ENCODE measurements at places on chromosomes 13 and 19. TPM values are rescaled to one million over a fixed set of nuclear protein-coding genes. Genes with fewer than 3 reads are reported as not detected.
A peak's percentile ranks its signal among the peaks of the same experiment; 100 is the strongest.

DNA sequence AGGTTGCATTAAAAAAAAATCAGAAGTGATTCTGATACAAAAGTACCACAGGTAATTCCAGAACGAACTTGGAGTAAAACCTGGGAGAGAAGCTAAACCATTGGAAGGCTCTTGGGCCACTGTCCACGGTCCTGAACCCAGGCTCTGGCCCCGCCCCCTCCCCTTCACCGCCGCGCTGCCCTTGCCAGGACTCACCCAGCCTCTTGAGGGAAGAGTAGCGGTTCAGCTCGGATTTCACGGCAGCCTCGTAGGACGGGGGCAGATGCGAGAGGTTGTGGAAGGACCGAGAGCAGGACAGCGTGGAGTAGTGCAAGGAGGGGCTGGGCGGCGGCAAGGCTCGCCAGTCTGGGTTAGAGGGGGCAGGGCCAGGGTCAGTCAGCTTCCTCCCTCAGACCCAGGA is 5.7 kb downstream of the SHISA7 start:
- DNase-seq, result peak; percentile 78

GRCh38 chr19:5703819-5704818 is 14.0 kb downstream of the RPL36 start:
- no peak for DNase-seq

DNA sequence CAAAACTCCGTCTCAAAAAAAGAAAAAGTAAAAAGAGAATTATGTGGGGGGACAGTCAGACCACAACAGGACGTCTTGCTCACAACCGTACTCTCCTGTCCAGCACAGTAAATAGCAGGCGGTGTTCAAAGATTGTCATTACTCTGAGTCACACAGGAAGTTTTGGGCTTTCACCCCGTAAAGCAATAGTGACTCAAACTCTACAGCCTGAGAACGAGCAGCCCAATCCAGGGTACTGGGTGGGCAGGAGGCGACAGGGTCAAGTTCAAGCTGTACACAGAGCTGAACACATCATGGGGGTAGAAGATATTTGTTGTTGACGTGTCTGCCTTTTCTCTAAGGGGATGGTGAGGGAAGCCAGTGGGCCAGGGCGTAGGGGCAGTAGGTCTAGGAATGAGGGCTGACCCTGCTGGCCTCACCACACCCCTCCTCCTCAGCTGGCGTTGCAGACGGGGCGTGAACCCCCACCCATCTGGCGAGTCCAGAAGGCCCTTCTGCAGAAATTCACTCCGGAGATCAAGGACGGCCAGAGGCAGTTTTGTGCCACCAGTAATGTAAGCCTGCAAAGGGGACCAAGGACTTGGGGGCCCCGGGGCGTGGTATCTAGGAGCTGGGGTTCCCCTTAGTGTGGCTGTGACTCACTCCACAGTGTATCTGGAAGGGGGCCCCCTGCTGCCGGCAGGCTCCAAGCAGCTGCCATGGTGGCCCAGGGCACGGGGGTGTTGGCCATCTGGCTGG is 23.3 kb downstream of the PRR12 start:
- no peak for DNase-seq

DNA sequence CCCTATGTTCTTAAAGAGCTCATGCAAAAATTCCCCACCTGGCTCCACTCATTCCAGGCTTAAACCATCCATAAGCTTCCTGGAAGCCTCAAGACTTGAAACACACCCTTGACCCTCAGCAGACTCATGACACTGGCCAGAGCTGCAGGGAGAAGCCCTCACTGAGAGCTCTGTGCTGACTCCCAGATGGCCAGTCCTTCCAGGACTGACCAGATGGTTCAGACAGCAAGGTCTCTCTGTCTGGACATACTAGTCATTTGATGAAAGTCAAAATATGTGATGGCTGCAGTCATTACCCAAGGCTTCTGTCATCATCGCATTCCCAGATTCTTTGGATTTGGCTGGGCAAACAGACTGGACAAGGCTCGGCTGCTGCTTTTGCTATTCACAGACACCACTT is 397.4 kb downstream of the FOXO1 start:
- DNase-seq, result no peak

DNA sequence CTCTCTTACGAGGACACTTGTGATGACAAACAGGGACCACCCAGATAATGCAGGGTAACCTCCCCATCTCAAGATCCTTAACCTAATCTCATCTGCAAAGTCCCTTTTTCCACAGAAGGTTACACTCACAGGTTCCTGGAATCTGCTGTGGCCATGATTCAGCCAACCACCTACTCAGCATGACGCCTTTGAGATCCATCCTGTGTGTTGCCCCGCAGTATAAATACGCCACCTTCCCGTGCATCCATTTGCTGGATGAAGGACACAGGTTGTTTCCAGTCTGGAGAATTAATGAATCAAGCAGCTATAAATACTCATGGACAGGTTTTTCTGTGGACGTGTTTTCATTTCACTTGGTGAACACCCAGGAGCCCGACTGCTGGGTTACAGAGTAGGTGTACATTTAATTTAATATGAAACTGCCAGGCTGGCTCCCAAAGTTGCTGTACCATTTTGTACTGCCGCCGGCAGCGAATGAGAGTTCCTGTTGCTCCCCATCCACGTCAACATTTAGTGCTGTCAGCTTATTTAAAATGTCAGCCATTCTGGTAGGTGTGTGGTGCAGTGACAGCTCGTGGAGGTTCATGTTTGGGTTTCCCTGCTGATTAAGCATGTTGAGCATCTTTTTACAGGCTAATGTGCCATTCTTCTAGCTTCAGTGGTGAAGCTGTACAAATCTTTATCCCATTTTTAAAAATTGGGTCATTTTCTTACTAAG is 40.2 kb downstream of the ELL start:
- no peak for DNase-seq

NKG7 gene
- 6.7 TPM for polyA plus RNA-seq

DNA sequence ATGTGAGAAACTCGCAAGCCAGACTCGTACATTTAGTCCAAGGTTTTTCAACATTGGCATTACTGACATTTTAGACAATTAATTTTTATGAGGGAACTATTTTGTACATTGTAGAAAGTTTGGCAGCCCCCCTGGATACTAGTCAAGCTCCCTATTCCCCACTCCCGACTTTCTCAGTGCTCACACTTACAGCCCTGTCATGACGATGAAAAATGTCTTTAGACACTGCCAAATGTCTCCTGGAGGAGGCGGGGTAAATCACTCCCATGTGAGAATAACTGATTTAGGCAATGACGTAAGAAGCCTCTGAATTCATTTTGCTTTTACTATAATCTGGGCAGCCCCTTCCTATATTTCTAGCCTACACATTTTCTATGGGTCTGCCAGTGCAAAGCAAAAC is 535.8 kb upstream of the KLHL1 start:
- DNase-seq, result no peak
